ENCODE measurements at places on chromosomes 1 and 21. TPM values are rescaled to one million over a fixed set of nuclear protein-coding genes. Genes with fewer than 3 reads are reported as not detected.

The ANKRD34A gene
- 0.28 TPM for total RNA-seq

The PTGFR gene
- total RNA-seq: 16.9 TPM

The HOOK1 gene
- total RNA-seq: under 0.01 TPM

The C1QTNF12 gene
- total RNA-seq: 0.85 TPM

The C1orf116 gene
- not detected for total RNA-seq

The LCE1F gene
- total RNA-seq: not detected
